Fibroblast of upper back skin (primary cell): ENCODE measurements at places on chromosomes 16 and 17.
A peak's percentile ranks its signal among the peaks of the same experiment; 100 is the strongest.

GRCh38 chr16:1645914-1646525, 32.1 kb upstream of the JPT2 start:
- no peak for DNase-seq

GRCh38 chr16:85582229-85582991, 30.7 kb upstream of the GSE1 start:
- peak; percentile 68 for DNase-seq

GRCh38 chr16:17101646-17102045, 369.1 kb downstream of the XYLT1 start:
- DNase-seq, result no peak

DNA sequence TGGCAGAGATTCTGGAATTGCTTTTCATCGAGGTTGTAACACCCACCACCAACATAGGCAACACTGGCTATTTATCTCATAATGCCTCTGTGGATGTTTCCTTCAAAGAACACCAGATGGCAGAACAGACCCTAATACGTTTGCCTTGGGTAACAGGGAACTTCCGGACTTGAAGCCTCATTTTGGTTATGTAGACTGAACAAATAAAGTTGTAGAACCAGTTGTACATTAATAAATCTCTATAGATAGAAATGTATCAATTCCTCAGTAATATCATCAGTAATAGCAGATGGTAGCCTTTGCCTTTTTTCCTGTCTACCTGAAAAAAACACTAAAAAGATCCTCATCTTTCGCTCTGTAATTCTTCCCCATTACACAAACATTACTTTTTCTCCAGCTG, 25.9 kb upstream of the APOH start:
- DNase-seq, result peak; percentile 83

GRCh38 chr16:2026461-2027023, at the start of gene NHERF2:
TSS of gene NHERF2 (plus strand) at chr16:2026902. CDS start at chr16:2027006, 104 bp downstream.
- no peak for DNase-seq

DNA sequence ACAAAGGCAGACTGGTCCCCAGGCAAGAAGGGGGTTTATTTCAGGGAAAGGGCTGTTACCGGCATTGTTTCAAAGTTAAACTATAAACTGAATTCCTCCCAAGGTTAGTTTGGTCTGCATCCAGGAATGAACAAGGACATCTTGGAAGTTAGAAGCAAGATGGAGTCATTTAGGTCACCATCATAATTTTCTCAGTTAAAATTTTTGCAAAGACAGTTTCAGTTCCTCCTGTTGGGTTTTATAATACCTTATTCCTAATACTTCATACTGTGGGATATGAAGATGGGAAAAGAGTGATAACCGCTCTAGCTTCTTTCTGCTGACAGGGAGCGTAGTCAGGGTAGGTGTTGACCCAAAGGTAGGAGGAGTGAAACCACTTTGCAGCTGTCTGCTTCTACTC, 24.8 kb downstream of the PMM2 start:
- DNase-seq, result no peak

DNA sequence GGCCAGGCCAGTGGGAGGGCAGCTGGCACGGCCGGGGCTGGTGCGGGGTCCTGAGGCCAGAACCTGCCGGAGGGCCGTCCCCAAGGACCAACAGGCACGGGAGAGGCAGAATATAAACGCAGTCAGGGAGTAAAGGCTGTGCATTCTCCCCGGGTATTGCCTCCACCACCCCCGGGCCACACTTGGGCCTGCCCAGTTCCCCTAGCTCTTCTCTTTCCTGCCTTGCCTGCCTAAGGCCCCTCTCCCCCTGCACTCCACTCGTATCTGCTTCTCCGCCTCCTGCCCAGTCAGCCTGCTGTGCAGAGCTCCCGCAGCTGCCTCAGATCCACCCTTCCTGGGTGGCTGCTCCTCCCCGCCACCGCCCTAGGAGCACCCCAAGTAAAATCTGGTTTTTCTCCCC, 5.0 kb upstream of the RPH3AL start:
- no peak for DNase-seq

- peak; percentile 31 for DNase-seq
Observed at GRCh38 chr16:50742576-50743200, 802 bp downstream of the CYLD start.

DNA sequence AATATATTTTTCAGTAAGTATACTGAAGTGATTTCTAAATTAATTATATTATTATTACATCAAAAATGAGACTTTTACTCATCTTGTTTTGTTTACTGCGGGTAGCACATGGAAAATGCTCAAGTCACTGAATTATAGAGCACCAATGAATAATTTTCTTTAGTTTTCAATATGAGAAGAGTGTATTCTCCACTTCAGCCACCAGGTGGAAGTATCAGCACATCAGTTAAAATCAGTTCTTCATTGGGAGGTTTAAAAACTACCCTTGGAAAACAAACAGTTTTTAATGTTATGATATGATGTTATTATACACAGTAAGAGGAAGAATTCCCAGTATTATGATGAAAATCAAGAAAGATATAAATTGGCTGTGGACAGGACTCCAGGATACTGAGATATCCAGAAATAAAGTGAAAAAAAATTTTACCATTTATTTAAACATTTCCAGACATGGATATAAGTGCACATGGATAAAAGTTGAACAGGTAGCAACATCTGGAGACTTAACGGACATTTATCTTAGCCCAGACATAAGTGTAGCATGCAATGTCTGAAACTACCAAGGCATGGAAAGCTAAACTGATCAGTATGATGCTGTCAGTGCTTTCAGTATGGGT, 467.3 kb downstream of the KCNJ2 start:
- DNase-seq, result peak; percentile 47

- peak; percentile 78 for DNase-seq
Observed at GRCh38 chr17:38881600-38882191, 11.8 kb downstream of the LASP1 start.

DNA sequence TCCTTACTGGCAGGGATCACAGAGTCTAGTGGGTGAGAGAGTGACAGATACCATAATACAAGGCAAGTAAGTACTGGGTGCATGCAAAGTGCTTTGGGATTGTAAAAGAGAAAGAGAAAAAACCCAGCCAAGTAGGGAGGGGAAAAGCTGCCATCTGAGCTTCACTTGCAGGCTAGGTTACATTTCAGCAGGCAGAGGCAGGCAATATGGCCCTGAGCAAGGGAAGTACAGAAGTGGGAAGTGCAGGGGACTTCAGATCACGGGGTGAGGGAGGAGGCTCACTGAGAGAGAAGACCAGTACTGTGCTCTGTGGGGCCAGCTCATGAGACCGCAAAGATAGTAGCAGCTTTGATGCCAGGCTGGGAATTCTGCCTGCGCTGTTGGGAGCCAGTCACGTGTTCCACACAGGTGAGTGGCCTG, 230.6 kb downstream of the MSI2 start:
- no peak for DNase-seq

GRCh38 chr17:68222606-68223005, 25.2 kb upstream of the AMZ2 start:
- DNase-seq, result no peak

DNA sequence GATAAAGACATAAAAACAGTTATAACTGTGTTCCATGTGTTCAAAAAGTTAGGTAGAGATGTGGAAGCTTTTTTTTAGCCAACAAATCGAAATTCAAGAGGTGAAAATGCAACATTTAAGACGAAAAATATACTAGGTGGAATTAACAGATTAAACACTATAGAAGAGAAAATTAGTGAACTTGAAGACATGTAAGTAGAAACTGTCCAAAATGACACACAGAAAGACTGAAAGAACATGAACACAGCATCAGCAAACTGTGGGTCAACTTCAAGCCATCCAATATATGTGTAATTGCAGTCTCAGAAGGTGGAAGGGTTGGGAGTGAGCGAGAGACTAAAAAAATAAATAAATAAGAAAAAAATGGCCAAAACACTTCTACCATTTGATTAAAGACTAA, 9.3 kb downstream of the FAM83G start:
- DNase-seq, result no peak

GRCh38 chr17:18141210-18141803, 32.8 kb downstream of the MYO15A start:
- DNase-seq, result peak; percentile 55

- DNase-seq, result peak; percentile 45
Observed at GRCh38 chr17:45261577-45262515, at the start of gene SPATA32. TSS of gene SPATA32 (minus strand) at chr17:45262094. CDS start at chr17:45262016, 78 bp downstream.

GRCh38 chr17:40416671-40417070, 1.0 kb downstream of the TOP2A start:
- DNase-seq, result no peak

- DNase-seq, result no peak
Observed at GRCh38 chr16:65323655-65324237, 201.9 kb upstream of the CDH11 start.

GRCh38 chr16:22270525-22270924, 26.7 kb upstream of the POLR3E start:
- no peak for DNase-seq

DNA sequence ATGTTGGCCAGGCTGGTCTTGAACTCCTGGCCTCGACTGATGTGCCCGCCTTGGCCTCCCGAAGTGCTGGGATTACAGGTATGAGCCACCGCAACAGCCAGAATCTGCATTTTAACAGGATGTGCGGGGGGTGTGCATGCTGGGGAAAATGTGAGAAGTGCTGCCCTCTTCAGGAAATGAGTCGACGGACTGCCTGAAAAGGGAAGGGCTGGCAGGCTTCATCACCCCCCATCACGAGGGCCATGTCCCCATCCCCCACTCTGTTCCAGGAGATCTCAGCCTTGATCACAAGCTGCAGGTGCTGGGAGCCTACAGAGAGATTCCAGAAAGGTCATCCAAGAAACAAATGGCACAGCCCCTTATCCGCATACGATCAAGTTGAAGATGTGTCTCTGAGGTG, 195.3 kb upstream of the RPL38 start:
- no peak for DNase-seq
